ENCODE measurements at places on chromosomes 3 and 15.
A peak's percentile ranks its signal among the peaks of the same experiment; 100 is the strongest.

- DNase-seq: no peak
Measured at GRCh38 chr15:84143753-84144314, 91.7 kb upstream of the GOLGA6L4 start.

DNA sequence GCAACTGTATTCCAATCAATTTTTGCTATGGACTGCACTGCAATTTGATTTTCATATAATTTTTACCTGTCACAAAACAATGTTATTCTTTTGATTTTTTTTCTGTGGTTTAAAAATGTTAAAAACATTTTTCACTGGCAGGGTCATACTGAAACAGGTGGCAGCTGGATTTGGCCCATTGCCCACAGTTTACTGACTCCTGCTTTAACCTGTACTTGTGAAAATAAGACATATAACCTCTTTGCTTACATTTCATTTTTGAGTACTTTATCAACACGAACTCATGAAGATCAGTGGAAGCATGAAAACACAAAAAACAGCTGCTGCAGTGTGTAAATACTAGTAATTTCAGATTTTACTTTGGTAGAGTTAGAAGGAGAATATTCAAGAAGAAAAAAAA, 313.1 kb downstream of the WDR72 start:
- DNase-seq: no peak

- no peak for DNase-seq
Measured at GRCh38 chr3:159823780-159824179, 164.9 kb upstream of the IL12A start.

DNA sequence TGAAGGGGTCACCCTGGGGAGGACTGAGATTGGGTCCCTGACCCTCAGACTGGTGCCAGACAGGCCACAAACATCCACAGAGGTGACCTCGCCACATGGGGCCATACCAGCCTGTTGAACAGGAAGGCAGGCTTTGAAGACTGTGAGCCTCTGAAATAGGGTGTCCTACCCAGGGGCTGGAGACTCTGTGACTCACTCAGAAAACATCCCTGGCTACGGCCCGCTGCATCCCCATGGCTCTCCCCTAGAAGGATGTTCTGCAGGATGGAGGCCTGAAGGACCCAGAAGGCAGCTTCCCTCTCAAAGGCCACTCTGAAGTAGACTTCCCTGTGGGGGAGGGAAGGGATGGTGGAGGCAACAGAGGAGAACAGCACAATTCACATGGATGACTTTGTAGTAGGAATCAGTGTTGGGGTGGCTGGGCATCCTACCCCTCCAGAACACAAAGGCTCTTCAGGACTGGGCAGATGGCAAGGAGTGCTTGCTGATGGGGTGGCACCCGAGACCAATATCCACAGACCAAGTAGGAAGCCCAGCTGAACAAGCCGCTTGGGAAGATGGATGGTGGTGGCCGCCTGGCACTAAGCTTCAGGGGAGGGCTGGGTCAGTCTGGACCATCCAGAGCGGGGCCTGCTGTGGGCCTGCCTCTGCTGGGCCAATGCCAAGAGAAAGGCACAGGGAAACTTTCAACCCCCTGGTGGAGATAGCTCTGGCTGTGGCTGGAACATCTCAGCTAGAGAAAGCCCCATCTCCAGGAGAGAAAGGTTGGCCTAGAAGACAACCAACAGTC, 37.6 kb upstream of the DUSP7 start:
- no peak for DNase-seq

GRCh38 chr3:157442729-157443128, 6.1 kb downstream of the PTX3 start:
- no peak for DNase-seq

DNA sequence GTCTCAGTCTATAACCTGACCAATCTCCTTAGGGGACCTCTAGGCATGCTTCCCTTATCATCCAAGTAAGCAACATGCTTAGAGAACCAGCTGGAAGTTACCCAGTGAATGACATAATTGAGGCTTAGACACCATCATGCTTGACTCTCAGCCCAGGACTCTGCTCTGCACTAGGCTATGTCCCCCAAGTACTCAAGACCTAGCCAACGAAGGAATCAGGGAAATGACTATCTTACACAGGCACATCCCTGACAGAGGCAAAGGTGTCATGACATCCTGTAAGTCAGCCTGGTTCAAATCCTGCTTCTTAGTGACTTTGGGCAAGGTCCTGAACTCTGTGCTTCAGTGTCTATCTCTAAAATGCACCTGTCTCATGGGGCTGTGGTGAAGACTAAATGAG, 24.6 kb upstream of the CELF6 start:
- DNase-seq: no peak

GRCh38 chr3:61808526-61808925, 247.2 kb downstream of the PTPRG start:
- DNase-seq: no peak

DNA sequence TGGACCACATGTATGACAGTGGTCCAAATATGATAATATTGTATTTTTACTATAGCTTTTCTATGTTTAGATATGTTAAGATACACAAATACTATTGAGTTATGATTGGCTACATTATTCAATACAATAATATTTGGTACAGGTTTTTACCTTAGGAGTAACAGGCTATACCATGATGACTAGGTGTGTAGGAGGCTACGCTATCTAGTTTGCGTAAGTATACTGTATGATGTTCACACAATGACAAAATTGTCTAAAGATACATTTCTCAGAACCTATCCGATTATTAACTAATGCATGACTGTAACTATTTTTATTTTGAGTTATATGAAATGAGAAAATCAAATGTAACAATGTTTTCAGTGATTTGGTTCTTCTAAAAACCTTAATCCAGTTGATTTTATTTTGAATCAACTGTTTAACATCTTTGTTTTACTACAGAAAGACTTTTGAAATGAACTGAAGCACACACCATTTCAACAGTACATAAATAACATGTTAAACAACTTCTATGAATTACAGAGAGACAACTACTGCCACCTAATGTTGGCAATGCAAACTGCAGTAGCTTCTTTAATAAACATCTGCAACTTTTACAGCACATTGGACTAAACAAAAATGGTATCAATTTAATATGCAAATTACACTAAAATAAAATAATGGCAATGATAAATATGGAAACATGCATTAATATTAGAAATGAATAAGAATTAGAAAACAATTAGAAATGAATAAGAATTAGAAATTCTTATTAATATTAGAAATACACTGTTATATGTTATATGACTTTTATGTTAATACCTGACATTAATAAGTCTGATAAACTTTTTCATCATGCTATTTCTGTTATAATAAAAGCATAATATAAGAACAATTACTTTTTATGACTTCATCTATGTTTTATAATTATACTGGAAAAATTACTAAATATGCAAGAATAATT, 255.7 kb downstream of the MBNL1 start:
- DNase-seq: peak; percentile 5

GRCh38 chr3:124597273-124597672, 133.0 kb upstream of the UMPS start:
- no peak for DNase-seq

- DNase-seq: no peak
Measured at GRCh38 chr3:22977650-22978289, 225.4 kb upstream of the UBE2E2 start.

GRCh38 chr3:12727481-12727880, 31.6 kb downstream of the TMEM40 start:
- DNase-seq: no peak

GRCh38 chr3:66483006-66483405, 17.8 kb downstream of the LRIG1 start:
- no peak for DNase-seq

GRCh38 chr3:169456900-169457299, 206.6 kb downstream of the MECOM start:
- DNase-seq: no peak

- DNase-seq: no peak
Measured at GRCh38 chr3:142159083-142159740, 9.9 kb upstream of the TFDP2 start.

- no peak for DNase-seq
Measured at GRCh38 chr15:31387092-31387478, 60.5 kb downstream of the KLF13 start.

GRCh38 chr3:8882171-8882593, 81.1 kb downstream of the RAD18 start:
- no peak for DNase-seq

DNA sequence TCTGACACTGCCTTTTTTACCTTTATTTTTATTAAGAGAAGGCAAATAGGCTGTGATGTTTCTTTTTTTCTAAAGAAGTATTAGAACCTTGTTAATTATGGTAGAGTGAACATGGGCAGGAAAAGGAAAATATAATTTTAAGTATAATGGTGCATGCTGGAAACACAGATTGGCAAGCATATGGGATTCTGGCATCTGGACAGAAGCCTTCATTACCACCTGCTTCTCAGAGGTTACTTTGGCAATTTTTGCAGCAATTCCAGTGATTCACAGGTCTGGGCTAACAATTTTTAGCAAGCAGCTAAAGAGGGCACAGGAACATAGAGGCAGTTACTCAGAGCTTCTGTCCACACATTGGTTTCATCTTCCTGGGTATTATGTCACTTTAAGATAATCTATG, 258.3 kb downstream of the DIPK2A start:
- DNase-seq: no peak

- DNase-seq: no peak
Measured at GRCh38 chr3:109643590-109643989, 306.2 kb upstream of the DPPA4 start.

- no peak for DNase-seq
Measured at GRCh38 chr15:50113187-50113505, 5.9 kb downstream of the ATP8B4 start.

GRCh38 chr3:5092018-5092417, 30.1 kb upstream of the ARL8B start:
- DNase-seq: no peak

DNA sequence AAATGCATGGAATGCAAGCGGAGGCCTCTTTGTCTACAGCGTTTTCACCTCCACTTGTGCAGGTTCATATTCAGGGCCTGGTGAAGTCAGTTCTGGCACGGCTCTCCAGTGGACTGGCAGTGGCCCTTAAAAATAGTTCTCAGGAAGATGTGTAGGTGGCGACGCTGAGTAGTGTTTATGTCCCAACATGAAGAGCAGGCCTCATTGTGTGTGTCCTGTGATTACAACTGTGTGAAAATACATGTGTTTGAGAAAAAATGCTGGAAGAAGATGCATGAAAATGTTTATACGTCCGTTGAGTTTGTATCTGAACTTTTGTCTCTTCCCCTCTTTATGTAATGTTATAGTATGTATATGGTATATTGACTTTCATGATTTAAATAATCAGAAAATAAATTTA, 7.2 kb downstream of the LIPC start:
- no peak for DNase-seq

DNA sequence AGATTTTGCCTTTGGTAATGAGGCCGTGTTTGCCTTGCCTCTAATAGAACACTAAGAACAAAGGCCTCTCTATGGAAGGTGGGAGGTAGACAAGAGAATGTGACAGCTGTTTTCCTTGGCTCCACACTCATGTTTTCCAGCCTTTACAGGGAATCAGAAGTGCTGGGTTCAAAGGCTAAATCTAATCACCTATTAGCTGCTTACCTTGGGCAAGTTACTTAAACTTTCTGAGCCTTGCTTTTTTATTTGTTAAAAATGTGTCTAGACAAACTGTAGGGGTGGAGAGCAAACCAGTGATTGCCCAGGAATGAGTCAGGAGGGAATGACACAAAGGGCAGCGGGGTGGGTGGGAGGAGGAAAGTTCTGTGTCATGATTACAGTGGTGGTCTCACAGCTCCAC, 179.0 kb downstream of the P3H2 start:
- no peak for DNase-seq

- DNase-seq: no peak
Measured at GRCh38 chr3:150146991-150147761, 176.5 kb upstream of the PFN2 start.

- no peak for DNase-seq
Measured at GRCh38 chr15:74651242-74651741, 35.7 kb downstream of the CLK3 start.

Measured in activated CD4-positive, CD25-positive, alpha-beta regulatory T cell (primary cell).